ENCODE measurements at places on chromosomes 3 and 15. TPM values are rescaled to one million over a fixed set of nuclear protein-coding genes. Genes with fewer than 3 reads are reported as not detected.

Gene CLSTN2
- polyA plus RNA-seq, result 5.9 TPM

Gene IL17RE
- 1.2 TPM for polyA plus RNA-seq

Gene ANKUB1
- not detected for polyA plus RNA-seq

Gene PARP15
- polyA plus RNA-seq, result not detected

Gene ZDHHC19
- polyA plus RNA-seq, result 0.26 TPM

Gene SLC28A2
- 0.10 TPM for polyA plus RNA-seq

Gene RPN1
- polyA plus RNA-seq, result 241 TPM
